Fibroblast of pulmonary artery (primary cell): ENCODE measurements at places on chromosomes 2 and 18.

- peak; percentile 44 for DNase-seq
These were observed 42.4 kb upstream of the DDX18 start for GRCh38 chr2:117771969-117772630.

DNA sequence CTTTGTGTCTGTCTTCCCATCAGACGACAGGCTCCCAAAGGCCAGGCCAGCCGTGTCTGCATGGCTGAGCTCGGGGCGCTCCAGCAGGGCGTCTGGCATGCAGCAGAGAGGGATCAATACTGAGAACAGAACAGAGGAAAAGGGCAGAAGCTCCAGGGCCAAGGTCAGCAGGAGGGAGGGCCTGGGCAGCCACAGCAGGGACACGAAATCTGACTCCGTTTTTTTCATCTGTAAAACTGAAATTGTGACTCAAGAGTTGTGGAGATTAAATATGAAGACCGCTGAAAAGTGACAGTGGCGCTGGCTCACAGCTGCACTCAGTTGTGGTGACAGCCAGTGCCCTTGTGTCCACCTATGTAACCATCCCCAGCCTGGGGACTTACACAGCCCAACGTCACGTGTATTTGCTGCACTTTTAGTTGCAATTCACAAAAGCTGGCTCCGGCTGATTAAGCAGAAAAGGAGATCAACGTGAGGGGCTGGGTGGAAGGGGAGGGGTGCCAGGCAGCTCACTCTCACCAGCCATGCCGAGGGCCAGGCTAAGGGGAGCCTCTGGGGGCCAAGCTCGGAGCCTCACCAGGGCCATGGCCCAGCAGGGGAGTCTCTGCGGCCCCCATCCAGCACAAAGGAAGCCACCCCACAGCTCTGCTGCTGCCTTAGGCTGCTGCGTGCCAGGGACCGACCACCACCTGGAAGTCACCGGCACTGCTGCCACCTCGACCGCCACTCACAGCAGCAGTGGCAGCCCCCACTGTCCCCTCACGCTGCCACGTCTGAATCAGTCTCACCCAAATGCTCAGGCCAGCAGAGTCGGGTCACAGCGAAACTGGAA, 74.7 kb downstream of the EIPR1 start:
- DNase-seq, result no peak

DNA sequence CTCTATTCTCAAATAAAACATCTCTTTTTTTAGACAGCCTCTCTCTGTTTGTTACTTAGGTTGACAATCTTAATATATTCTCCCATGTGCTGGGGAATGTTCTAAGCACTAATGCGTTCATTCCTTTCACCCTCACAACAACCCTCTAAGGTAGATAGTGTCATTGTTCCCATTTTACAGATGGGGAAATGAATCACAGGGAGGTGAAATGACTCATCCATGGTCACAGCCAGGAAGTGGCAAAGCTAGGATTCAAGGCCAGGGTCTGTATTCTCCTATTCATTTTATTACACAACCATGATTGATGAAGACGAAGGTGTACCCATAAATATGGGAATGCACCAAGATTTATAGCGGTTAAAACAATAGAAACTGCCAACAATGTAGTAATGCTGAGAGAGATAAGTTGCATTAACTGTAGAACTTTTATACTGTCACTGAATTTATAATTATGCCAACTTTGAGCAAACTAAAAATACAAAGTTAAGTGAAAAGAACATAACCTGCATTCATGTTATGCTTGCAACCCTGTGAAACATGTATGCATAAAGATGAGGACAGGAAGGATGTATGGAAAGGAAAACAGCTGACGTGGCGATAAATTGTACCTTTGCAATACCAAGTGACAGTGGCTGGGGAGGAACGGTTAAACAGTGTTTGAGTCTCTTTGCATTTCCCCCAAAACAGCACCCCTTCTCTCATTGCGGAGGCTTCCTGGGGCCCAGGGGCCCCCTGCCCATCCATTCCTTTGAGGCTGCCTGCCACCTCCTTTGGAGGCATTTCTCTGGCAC, 257.7 kb upstream of the AGAP1 start:
- DNase-seq, result no peak

GRCh38 chr2:144834998-144835633, 315.2 kb upstream of the ZEB2 start:
- DNase-seq, result peak; percentile 84

DNA sequence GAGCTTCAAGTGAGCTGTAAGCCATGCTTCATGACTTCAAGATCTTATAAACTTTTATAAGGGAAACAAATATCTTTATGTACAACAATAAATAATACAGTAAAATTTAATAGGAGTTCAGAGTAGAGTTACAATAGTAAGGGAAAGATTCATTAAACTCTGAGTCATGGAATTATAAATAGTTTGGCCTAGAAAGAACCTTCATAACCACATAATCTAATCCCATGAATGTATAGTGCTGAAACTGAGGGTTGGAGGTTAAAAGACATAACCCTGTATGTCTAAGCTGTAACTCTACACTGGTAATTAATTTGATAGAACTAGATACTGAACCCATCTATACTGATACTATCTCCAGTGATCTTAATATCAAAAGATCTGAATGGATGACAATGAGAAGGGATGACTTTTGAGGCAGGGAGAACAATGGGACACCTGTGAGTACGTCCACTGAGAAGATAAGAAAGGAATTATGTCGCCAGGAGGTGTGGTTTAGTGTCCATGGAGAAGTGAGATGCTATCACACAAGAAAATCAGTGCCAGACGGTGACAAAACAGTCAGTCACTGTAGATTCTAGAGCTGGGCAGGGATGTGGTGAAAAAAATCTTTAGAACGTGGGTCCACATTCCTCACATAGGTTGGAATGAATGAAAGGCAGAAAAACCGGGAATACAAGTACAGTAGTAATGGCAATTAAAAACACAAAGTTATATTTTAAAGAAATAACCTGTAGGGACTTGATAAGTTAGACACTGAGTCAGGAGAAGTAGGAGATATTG, 1.1 kb downstream of the IL1F10 start:
- DNase-seq, result no peak

DNA sequence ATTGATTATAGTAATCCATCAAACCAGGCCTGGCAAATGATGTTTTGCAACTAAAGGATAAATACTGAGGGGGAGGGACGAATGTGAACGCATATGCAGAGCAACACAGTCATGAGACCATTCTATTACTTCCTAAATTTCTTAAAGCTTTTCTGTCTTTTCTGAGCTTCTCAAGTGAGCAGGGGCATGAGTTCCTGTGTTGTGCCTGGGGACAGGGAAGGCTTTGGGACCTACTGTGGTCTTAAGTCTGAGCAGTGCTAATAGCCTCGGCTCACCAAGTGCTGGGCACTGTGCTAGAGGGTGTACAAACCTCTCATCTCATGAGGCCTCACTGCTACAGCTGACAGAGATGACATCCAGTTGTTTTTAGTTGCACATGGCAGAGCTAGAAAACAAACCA, 182.4 kb downstream of the NEDD4L start:
- DNase-seq, result no peak

GRCh38 chr2:14231391-14231898, 401.1 kb upstream of the LRATD1 start:
- no peak for DNase-seq

DNA sequence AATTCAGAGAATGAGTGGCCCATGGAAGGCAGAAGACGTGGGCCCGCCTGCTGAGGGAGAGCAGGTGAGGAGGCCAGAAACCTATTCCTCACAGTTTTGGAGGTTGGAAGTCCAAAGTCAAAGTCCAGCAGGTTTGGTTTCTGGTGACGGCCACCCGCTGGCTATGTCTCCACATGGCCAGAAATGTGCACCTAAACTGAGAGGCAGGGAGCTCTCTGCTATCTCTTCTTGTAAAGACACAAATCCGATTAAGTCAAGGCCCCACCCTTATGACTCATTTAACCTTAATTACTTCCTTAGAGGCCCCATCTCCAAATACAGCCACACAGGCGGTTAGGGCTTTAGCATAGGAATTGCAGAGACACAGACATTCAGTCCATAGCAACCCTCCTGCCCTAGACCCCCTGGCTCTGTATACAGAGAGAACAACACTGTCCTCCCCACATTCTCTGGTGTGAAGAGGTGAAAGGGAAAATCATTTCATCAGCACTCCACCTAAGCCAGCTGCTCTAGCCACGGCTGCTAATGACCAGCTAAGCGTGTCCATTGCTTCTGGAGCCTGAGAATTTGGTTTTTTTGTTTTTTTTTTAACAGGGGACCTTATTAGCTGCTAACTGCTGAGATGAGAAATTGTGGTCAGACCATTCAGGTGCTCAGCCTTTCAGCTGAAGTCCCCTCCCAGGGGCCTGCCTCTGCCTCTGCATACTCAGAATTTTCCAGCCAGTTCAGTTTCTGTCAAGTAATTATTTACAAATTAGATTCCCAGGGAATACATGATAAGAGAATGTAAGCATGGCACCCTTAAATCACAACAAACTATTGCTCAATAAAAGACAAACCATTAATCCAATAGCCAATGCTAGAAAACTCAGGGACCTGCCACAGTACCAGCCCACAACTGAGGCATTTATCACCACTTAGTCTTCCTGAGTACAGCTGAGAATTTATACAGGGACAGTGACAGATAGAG, 368.7 kb upstream of the ID2 start:
- DNase-seq, result no peak

DNA sequence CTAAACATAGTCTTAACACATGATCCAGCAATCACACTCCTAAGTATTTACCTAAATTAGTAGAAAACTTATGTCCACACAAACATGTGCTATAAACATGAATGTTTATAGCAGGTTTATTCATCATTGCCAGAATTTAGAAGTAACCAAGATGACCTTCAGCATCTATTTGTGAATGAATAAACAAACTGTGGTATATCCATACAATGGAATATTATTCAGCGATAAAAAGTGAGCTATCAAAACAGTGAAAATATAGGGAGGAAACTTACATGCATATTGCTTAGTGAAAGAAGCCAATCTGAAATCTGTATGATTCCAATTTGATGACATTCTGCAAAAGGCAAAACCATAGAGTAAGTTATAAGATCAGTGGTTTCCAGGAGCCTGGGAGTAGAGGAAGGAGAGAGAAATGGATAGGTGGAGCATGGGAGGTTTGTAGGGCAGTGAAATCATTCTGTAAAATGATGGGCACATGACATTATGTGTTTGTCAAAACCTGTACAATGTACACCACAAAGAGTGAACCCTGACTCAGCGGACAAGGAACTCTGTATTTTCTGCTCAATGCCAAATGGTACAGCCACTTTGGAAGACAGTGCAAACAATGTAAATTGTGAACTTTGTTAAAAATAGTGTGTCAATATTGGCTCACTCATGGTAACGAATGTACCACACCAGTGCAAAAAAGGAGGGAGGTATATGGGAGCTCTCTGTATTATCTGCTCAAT, 61.9 kb upstream of the IGFBP2 start:
- DNase-seq, result no peak

DNA sequence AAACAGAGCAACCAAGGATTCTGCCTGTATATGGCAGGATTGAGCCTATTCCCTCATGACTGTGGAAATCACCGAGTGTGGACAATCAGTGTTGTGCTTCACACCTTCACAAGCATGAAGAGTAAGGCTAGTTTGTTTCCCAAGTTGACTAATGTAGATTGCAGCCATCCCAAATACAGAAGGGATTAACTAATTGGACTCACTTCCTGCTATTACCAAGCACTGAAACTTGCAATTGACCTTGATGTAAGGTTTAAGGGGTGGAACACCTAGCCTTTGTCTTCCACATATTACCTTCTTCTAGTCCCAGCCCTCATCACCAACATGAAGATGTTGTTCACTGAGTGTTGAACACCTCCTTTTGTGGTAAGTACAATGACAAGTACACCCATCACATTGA, 120.9 kb upstream of the RND3 start:
- DNase-seq, result no peak

GRCh38 chr2:233546101-233546500, 20.5 kb downstream of the USP40 start:
- no peak for DNase-seq

- no peak for DNase-seq
These were observed 64.2 kb upstream of the MYCN start for GRCh38 chr2:15875969-15876705.

- peak; percentile 97 for DNase-seq
These were observed 62.9 kb upstream of the SERPINE2 start for GRCh38 chr2:224101820-224102630.

DNA sequence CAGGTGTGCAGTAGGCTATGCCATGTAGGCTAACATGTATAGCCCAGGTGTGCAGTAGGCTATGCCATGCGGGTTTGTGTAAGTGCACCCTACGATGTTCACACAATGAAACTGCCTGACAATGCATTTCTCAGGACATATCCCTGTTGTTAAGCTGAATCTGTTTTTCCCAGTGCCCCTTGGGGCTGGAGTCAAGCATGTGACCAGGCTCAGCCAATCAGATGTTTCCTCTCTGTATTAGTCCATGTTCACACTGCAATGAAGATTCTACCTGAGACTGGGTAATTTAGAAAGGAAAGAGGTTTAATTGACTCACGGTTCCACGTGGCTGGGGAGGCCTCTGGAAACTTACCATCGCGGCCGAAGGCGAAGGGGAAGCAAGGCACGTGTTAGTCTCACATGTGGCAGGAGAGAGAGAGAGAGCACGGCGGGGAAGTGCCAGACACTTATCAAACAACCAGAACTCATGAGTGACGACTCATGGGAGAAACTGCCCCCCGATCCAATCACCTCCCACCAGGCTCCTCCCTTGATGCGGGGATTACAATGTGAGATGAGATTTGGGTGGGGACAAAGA, 24.2 kb downstream of the ITM2C start:
- DNase-seq, result no peak

DNA sequence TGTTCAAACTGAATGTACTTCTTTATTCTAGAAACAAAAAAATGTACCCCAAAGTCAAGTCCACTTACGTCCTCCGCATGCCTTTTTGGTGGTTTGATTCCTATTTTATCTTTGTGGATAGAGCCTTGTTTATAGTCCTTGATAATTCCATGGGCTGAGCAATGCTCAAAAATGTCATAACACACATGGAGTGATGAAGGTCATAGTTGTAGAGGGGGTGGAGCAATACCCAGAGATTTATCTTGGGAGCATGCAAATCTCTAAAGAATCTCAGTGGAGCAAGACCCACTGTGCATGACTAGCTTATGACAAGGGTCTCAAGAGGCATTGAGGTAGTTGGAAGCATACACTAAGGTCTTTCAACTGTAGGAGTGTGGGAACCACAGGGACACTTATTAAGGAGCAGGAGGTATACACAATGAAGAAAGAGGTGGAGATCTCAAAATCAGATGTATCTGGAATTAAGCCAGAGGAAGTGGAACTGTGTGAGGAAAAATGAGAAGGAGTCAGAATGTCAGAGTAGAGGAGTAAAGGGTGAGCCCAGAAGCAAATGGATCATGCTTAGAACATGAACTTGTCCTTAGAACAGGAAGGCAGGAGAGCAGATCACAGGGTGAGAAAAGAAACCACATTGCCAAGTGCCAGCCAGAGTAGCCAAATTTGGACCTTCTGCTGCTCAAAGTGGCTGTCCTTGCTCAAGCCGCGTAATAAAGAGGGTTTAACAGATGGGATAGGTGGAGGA, 68.1 kb upstream of the STK39 start:
- DNase-seq, result no peak
